ENCODE measurements at places on chromosomes 7 and 10. TPM values are rescaled to one million over a fixed set of nuclear protein-coding genes. Genes with fewer than 3 reads are reported as not detected.
A peak's percentile ranks its signal among the peaks of the same experiment; 100 is the strongest.

GRCh38 chr7:83149466-83149865, 13.2 kb downstream of the PCLO start:
- DNase-seq = no peak

DNA sequence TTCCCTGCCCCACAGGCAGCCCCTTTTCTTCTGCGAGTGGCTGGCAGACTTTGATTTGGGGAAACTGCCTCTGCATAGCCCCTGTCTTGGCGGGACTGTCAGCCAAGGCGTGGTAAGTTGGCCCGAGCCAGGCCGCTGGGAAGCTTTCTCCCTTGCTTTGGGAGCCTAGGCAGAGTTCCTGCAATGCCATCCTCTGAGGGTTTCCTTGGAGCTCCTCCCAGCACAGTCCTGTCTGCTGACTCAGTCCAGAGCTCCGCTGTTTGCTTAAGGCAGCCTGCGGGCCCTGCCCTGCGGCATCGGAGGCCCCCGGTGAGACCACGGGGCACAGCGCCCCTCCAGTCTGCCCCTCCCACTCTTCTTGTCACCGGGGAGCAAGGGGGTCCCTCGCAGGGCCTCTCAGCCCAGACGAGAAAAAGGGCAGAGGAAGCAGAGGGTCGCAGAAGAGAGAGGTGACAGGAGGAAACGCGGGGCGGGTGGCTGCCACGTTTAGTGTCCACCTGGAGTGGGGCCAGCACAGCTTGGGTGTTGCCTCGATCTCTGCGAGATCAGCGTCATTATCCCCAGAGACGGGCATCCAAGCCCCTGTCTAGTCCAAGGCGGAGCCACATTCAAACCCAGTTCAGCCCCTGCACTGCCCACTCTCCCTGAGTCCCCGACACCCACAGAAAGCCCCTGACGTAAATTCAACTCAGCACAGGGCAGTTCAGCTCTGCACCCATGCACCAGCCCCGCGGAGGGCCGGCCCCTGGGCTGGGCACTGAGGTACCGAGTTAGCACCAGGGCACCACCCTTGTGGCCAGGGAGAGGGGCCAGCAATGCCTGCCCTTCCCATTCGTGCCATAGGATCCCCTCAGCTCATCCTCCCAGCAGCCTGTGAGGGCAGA, 59.0 kb upstream of the CHST15 start:
- DNase-seq = peak; percentile 75

- peak; percentile 77 for DNase-seq
Measured at GRCh38 chr10:117241541-117242462, 888 bp downstream of the SLC18A2 start.

- DNase-seq = no peak
Measured at GRCh38 chr7:146355216-146355615, 238.6 kb downstream of the CNTNAP2 start.

GRCh38 chr10:102769375-102770107, 25.8 kb downstream of the WBP1L start:
- no peak for DNase-seq

- peak; percentile 75 for DNase-seq
Measured at GRCh38 chr10:132868995-132869394, 73.4 kb downstream of the CFAP46 start.

DNA sequence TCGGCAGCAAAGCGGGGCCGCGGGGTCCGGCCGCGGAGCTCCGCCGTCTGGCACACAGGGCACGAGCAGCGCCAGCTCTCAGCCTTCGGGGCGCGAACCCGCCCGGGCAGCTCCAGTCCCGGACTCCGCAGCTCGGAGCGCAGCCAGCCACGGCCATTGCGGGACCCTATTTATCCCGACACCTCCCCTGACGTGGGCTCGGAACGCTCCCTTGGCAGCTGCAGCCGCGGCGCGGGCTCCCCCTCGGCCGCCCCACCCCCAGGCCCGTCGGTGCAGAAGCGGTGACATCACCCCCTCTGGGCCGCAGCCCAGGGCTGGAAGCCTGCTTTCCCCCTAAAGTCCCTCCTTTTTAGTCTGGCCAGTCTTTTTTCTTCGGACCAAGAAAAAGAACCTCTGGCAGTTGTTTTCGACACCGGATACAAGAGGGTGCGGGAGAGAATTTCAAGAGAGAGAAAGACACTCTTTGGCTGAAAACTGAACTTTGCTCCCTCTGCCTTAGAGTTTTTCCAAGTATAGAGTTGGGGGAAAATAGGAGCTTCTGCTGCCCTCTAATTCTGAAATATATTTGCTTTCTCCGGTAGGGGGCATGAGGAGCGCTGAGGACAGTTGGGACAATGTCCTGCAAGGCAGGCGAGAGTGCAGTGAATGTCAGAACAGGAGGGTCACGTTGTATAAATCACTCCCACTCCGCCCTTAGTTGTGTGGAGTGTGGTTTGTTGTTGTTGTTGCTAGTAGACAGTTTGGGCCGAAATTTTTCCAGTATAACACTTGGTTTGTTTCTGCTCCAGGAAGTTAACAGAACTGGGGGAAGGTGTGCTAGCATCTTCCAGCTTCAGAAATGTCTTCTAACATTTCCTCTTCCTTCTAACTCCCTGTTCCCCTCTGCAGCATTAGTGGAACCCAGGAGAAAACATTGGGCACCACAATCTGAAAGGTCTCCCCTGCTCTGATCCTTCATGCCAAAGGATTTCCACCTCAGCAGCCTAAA, at the start of gene SFRP4:
SFRP4 (minus strand) TSS at position 145 of the 988 bp plus-strand sequence. CDS start 280 bp downstream, outside the sequence.
- peak; percentile 80 for DNase-seq

GRCh38 chr7:50962962-50963374, 180.3 kb upstream of the GRB10 start:
- DNase-seq = peak; percentile 87

GRCh38 chr10:70575874-70576802, 26.4 kb downstream of the PRF1 start:
- DNase-seq = no peak

DNA sequence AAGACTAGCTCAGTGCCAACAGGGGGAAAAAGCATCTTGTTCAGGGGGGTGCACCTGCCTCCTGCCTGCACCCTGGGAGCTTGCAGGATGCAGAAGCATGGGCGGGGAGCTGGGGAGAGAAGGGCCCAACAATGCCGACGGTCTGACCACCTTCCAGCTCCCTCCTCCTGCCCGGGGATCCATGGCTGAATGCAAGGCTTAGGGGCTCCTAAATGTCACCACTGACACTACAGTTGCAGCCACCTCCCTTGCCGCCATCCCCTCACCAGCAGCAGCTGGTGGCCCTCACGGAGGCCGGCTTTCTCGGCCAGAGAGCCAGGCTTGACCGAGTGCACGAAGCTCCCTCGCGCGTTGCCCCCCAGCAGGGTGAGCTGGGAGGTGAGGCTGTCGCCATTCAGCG, 78.8 kb upstream of the GNA12 start:
- DNase-seq = no peak

DNA sequence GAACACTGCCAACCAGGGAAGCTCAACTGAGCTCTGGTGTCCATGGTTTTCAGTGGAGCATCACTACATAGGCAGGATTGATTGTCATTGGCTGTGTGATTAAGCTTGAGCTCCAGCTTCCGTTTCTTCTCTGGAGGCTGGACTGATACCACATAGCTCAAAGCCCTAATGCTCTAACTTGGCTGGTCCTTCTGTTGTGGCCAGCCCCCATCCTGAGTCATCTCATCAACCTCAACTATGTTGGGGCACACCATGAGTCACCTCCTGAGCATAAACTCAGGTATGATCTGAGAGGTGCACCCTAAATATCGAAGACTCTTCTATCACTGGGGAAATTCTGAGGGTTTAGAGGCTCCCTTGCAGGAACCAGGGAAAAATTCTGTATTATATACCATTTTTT, 114.5 kb upstream of the INHBA start:
- DNase-seq = no peak

GRCh38 chr10:99784727-99785441, 2.4 kb downstream of the ABCC2 start:
- no peak for DNase-seq

GRCh38 chr10:3484306-3485056, 300.5 kb downstream of the KLF6 start:
- DNase-seq = no peak

- DNase-seq = no peak
Measured at GRCh38 chr7:144818511-144818910, 17.3 kb downstream of the TPK1 start.

GRCh38 chr10:80596391-80597257, 58.9 kb downstream of the SH2D4B start:
- DNase-seq = no peak

DNA sequence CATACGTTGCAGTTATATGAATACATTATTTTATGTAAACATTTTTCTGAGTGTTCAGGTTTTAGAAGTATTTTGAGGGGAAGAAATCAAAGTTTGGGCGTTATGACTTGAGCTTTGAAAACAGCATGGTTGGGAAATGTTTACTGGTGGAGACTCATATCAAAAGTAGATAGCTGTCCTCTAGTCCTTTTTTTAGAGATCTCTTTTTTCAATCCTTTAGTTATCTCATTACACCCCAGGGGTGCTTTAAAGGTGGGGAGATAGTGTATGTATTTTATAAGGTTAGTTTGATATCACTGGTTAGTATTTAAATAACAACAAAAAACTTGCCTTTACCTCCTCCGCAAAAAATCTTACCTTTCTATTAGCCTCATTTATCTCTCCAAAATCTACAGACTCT, 2.3 kb downstream of the DMTF1 start:
- DNase-seq = no peak

- no peak for DNase-seq
Measured at GRCh38 chr7:99106821-99107241, 37.1 kb downstream of the SMURF1 start.

DNA sequence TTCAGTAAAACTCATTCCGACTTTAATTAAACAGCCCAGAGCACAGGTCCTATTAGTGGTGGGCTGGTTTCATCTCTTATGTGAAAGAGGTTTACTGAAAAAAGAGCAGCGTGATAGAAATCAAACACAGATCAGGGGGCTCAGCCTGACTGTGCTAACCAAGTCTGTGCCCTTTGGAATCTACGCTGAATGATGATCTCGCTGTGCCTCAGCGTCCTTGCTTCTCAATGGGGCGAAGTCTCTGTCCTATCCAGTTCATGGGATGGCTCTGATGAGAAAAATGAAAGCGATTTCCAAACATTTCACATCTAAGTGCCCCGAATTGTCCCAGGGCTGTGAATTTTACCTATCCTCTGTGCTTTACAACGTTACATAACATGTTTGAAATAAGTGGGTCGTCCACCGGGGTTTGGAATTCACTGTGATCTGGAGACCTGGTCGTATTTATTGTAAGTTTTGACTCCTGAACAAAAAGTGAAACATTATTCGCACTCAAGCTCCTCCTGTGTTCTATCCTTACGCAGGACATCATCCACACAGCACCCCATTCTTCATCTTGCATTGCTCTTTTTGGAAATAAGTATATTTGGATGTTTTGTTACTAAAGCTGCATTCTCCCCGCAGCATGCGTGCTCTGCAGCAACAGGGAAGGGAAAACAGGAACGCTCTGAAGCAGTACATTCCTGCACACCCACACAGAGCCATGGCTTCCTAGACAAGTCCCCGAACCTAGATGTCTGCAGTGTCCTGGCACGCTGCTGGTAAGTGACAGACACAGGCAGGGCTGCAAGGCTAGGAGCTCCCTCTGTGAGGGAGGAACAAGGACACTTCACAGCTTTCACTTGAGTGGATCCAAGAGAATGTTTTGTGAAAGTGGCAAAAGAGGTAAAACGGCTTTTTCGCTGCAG, 83.5 kb downstream of the SLC37A3 start:
- no peak for DNase-seq

GRCh38 chr7:79555571-79555970, 102.1 kb upstream of the MAGI2 start:
- no peak for DNase-seq

- no peak for DNase-seq
Measured at GRCh38 chr10:108629834-108630233, 1293.5 kb downstream of the XPNPEP1 start.

DNA sequence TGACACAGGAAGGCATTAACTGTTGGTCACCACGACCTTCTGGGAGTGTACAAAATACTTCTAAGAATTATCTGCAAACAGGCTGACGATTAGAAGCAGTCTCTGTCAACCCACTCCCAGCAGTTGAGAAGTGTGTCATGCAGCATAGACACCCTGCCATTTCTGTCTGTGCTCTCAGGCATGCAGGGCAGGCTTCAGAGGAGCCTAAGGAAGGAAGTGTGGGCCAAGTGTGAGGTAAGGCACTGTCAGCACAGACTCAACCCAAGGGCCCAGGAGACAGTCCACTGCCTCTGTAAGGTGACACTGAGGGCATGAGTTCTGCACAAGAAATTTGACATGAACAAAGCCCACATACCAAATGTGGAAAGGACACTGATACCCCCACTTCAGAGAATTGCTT, 109.0 kb upstream of the VIPR2 start:
- no peak for DNase-seq

DNA sequence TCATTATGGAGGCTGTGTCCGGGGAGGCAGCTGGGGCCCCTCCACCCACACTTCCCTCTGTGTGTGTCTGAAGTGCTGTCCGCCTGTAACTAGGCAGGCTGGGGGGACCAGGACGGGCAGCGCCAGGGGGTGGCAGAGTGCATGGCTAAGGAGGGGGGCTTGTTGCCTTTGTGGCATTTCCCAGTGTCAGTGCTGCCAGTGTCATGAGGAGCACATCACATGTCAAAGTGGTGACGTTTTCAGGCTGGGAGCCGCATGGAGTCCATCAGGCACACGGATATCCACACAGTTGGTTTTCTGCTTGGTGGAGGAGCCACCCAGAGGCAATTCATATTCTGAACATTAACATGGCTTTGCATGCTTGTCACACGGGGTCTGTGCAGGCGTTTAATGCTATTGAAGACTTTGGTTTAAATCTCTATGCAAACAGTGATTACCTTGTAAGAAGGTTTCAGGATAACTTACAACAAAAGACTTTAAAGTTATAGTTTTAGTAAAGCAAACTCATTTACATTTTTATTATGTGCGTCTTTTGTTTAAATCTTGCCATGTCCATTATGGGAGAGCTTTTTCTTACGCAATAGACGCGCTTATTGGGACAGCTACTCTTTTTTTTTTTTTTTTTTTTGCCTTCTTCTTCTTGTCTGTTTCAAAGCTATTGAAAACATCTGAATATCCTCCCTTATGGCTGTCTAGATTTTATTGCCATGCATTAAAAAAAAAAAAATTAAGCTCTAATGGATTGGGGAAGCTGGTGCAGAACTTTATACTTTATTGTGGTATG, 52.9 kb downstream of the C10orf67 start:
- DNase-seq = no peak

DNA sequence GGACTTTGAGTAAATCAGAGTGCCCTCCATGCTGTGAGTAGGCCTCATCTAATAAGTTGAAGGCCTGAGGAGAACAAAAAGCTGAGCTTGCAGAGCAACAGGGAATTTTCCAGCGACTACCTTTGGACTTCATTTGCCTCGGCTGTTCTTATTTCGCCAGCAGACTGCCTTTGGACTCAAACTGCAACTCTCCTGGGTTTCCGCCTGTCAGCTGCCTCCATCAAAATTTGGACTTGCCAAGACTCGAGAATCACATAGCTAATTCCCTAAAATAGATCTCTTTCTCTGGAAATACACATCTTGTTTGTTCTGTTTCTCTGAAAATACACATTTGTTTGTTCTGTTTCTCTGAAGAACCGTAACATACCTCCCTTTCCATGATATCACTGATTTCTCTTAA, 93.8 kb downstream of the ITGB8 start:
- no peak for DNase-seq

Gene DNAJB9
- total RNA-seq = 38.0 TPM

Gene MMRN2
- 28.0 TPM for total RNA-seq

Gene AKR1C8
- total RNA-seq = 0.86 TPM

Gene EVX1
- total RNA-seq = not detected

Gene OR2A12
- total RNA-seq = not detected

Gene RPEL1
- total RNA-seq = not detected

Gene SEMA4G
- total RNA-seq = 1.0 TPM

Gene STAG3
- 0.43 TPM for total RNA-seq

Gene GPR15LG
- not detected for total RNA-seq

Gene FGFBP3
- total RNA-seq = 0.65 TPM

Gene DPP6
- not detected for total RNA-seq

Gene CFAP70
- total RNA-seq = 1.4 TPM

Gene PLCE1
- 51.5 TPM for total RNA-seq

Gene OR13A1
- total RNA-seq = not detected

Gene FMC1
- 29.4 TPM for total RNA-seq
